Activated naive CD4-positive, alpha-beta T cell treated with anti-CD3 and anti-CD28 coated beads for 36 hours (primary cell): ENCODE measurements at places on chromosomes 4 and X. TPM values are rescaled to one million over a fixed set of nuclear protein-coding genes. Genes with fewer than 3 reads are reported as not detected.

DNA sequence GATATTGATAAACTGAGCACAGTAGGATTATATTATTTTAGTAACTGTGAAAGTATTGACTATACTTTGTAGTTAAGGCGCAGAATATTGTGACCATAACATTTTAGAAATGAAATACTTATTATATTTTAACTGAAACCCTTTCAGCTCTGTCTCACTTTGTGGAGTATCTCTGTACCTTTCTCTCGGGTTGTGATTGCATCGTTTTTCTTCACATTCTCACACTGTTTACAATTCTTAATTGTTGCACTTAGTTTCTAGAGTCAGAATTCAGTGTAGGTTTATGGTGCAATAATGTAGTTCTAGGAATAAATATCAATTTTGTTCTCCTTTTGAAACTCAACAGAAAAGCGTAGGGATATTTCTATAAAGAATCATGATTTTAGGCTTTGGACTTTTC, 57.7 kb downstream of the UGT2B7 start:
- DNase-seq = no peak

- DNase-seq = no peak
These were observed 20.7 kb downstream of the USP53 start for GRCh38 chr4:119233191-119233590.

DNA sequence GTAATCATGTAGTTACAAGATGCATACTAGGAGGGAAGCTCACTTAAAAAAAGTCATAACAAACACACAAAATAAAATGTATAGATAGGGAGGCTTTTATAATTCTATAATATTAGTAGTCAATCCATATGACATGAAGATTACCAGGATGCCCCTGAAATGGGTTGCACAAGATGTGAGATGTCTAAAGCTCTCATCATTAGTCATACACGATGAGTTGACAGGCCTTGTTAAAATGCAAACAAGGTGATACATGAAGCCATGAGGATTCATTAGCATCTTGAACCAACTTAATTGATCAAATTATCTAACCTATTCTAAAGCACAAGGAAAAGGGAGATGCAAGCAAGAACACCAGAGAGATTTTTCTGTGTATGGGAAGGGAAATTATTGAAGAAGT, 470.2 kb downstream of the IQCM start:
- no peak for DNase-seq

DNA sequence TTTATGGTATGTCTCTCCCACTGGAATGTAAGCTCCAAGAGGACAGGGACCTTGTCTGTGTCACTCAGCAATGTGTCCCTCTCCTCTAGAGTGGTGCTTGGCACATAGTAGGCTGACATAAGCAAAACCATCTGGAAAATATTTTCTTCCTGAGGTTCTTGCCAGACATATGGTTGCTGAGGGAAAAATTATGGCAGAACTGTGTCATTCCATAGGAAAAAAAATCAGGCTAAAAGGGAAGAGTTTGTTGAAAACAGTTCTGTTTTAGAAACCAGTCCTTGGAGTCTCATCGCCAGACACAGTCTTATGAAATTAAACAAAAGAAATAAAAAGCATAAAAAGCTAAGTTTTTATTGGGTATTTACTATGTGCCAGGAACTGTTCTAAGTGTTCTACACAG, 60.9 kb downstream of the RTL9 start:
- no peak for DNase-seq

DNA sequence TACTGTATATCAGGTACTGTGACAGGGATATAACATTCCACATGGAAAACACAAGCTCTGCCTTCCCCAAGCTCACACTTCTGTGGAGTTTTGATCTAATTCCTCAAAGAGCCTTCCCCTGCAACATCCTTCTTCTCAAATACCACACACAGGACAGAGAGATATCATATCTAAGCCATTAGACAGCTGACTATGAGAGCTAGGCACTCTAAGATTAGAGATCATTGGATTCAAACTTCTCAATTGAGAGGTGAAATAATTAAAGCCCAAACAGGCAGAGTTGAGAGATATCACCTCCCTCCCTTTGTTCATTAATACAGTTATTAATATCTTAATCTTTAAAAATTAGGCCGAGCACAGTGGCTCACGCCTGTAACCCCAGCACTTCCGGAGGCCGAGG, 25.0 kb downstream of the TEC start:
- no peak for DNase-seq

DNA sequence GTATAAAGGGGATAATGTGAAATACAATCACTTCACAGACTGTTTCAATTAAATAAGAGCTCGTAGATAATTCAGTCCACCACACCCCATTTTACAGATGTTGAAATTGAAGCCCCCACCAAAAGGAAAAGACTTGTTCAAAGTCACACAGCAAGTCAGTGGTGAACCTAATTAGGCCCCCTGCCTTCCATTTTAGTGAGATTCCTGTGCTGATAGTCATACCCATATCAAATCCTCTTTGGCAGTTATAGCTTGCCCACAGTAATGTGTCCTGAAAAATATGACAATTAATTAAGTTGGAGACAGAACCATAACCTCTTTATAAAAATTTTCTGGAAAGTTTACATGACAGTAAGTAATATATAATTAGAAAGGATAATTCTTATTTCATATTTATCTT, 58.0 kb downstream of the AR start:
- DNase-seq = no peak

DNA sequence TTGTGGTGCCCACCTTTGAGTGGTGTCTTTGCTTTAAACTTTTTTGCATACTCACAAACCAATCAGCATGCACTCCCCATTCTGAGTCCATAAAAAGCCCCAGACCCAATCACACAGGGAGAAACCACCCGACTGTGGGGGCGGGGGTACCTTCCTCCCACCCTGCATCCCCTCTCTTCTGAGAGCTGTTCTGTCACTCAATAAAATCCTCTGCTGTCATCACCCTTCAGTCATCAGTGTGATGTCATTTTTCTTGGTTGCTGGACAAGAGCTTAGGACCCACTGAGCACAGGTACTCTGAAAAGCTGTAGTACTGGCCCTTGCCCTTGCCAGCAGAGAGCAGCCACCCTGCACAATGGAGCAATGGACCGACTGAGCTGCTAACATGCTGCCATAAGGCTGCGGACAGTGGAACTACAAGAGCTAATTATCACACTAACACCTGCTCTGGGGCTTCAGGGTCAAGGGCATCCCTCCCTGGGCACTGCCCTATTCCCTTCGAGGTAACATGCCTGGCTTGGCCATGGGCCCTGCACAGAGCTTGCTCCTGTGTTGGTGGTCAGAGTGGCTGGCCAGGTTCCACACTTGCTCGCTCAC, 62.9 kb upstream of the PGRMC2 start:
- no peak for DNase-seq

DNA sequence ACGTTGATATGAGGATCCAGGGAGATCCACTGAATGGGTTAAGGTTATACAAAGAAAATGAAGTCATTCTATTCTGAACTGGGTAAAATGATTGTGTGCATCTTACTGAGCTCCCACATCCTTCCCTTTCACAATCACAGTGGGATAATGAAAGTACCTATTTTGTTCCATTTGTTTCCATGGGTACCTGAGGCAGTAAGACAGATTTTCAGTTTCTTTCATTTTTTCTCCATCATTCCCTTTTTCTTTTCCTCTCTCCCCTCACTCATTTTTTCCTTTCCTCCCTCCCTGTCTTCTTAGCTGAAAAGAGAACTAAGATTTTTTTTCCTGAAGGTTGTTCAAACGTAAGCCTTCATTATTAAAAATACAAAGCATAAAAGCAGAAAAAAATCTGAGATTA, 4.6 kb downstream of the GRIA2 start:
- DNase-seq = no peak

DNA sequence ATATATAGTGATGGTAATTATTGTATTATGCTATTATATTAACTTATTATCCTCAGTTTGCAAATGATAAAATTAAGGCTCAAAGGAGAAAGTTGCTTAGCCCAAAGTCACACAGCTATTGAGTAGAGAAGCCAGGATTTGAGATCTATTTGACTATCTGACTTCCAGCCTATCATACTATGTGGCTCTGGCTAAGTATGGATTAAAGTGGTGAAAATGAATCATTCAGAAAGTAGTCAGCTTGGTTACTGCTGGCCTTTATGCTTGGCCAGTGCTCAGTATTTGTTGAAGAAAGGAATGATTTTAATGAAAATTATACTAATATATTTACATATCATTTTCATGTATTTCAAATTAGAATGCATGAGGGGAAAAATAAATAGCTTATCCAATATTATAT, 219.8 kb downstream of the SHROOM3 start:
- no peak for DNase-seq

DNA sequence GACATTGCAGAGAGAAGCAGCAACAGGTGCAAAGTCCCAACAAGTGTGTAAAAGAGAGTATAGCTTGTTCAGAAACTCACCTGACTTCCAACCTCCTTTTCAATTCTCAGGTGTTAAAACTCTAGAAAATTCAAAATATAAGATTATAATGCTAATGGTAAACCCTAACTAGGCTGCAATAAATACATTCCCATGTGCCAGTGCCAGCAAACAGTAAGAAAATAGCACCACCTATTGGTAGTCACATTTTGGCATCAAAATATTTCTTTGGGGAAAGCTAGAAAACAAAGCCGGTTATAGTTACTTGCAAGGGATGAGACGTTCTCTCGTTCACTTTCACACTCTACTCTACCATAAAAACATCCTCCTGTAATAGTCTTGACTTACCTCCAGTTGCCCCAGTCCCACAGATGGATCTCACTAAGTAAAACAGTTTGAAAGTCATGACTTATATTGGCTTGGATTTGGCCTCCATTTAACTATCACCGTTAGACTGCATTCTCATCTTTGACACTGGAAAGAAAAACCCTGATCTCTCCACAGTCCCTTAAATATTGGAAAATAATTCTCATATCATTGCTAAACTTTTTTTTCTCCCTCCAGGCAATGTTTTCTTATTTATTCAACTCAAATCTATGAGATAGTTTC, 9.6 kb downstream of the BMP3 start:
- no peak for DNase-seq

GRCh38 chrX:16479206-16479869, 170.6 kb upstream of the S100G start:
- DNase-seq = peak; percentile 5

GRCh38 chrX:77768787-77769186, 17.2 kb downstream of the ATRX start:
- no peak for DNase-seq

Gene DDX60
- total RNA-seq = 26.8 TPM

Gene SH3TC1
- 17.9 TPM for total RNA-seq

Gene PLXNB3
- 0.05 TPM for total RNA-seq

Gene HERC6
- total RNA-seq = 9.9 TPM

Gene CACNA1F
- total RNA-seq = 0.62 TPM

Gene EGFL6
- 0.12 TPM for total RNA-seq

Gene PRKG2
- 1.2 TPM for total RNA-seq

Gene PPARGC1A
- not detected for total RNA-seq
